ENCODE measurements at places on chromosomes 12 and 14.

GRCh38 chr14:37452323-37452722 lies 142.7 kb downstream of the FOXA1 start:
- no peak for DNase-seq

DNA sequence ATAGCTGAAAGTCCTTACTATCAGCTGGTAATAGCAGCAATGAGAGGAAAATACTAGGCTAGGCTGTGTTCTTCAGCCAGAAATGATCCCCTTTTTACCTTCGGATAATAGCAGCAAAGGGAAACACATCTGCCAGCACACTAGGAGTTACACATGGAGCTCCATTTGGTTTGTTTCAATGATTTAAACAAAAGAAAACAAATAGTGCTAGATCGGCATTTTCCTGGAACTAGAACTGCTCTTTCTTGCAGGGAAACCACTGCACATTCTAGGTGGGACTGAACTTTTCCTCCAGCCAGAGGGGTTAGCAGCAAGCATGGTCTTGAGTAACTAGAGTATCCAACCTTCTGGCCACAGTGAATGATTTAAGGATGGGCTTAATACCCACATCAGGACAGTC lies 117.6 kb downstream of the PDE6H start:
- DNase-seq: no peak

GRCh38 chr12:117002051-117002817 lies 91.5 kb downstream of the FBXW8 start:
- DNase-seq: no peak

DNA sequence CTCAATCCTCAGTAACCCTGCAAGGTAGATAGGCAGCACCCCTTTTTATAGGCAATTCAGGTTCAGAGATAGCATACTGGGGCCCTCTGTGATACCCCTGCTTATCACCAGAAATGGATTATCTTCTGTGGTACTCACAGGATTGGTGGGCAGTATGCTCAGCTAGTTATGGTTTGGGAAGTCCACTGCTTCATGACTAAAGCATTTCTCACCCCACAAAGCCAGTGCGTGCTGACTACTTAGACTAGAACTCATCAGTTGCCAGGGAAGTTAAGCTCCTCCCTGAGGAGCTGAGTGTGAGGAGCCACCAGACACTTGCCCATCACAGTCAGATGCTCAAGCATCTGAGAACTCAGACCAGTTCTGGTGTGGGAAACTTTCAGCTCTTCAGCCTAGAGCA lies 76.3 kb downstream of the SCAF11 start:
- DNase-seq: no peak

DNA sequence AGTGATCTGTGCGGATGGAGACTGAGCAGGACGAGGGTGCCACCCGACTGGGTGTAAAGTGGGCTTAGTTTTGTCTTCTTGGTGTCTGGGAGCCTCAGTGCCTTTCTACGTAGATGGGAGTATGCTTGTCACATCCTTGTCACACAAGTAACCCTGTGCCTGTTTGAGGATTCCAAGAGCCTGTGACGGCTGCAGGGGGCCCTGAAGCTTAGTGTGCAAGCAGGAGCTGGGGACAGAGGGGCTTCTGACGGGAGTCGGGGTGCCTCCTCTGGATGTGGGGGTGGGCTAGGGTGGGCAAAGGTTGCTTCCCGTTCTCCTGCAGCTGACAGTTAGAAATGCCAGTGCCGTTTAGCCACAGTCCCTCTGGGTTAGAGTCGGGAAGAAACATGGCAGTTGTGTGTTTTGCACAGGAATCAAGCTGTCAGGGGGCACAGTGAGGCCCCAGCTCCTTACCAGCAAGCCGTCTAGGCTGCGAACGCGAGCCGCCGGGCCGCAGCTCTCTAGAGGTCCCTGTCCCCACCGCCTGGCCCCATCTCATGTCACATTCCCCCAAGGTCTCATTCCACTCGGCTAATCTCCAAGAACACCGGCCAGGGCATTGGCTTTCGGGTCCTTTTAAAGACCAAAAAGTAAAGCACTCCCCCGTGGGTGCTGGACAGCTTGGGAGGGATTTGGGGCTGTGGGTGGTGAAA lies 7.0 kb downstream of the RTL1 start:
- no peak for DNase-seq

GRCh38 chr14:68736471-68736871 lies 56.4 kb downstream of the ZFP36L1 start:
- no peak for DNase-seq

- DNase-seq: peak; percentile 86
Observed at GRCh38 chr12:48815126-48816110, 2.9 kb upstream of the CACNB3 start.

DNA sequence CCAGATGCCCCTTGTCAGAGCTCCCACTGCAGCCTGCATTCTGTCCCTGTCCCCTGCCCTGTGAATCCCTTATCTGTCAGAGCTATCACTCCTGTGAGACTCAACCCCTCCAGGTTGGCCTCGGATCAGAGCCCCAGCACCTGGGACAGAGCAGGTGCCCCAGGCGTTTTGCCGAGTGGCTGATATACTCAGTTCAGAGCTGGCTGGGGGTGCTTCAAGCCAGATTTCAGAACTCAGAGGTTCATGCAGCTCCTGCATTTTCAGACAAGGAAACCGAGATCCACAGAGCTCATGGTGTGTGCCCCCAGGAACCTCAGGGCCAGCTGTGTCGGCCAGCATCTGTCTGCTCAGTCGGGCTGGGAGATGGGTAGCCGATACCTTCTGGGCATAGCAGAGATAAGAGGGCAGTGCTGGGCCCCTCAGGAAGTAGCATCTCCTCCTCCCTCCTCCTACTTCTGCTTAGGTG lies 228.0 kb upstream of the RTL1 start:
- no peak for DNase-seq

DNA sequence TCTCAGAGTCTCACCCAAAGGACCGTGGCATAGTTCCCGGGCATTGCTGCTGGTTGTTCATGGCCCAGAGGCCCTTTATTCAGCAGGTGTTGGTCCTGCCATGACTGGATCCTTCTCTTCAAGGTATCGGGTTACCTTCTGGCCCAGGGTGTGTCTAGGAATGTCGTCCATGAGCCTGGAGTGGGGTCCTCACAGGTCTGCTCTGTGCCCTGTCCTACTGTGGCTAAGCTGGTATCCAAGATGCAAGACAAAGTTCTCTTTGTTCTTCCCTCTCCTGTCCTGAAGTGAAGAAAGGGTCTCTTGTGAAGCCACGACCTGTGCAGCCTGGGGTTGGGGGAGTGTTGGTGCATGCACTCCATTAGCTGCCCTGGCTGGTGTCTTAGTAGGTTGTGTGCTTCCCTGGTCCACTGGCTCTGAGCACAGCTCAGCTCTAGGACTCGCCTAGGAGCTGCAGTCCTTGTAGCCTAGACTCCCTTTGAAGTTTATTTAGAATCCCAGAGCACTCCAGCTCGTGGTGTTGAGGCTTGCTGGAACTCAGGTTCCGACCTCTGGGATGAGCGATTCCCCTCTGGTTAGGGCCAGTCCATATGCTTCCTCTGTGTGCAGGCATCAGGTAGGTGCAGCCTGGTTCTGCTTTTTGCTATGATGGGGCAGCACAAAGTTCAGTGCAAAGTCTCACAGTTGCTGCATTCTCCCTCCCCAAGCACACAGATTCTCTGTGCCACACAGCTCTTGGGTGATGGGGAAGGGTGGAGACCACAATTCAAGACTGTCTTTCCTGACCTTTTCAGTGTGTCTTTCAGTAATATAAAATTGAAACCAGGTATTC lies 117.4 kb downstream of the NUBPL start:
- no peak for DNase-seq

GRCh38 chr14:52154992-52155650 lies 86.3 kb upstream of the NID2 start:
- DNase-seq: no peak

DNA sequence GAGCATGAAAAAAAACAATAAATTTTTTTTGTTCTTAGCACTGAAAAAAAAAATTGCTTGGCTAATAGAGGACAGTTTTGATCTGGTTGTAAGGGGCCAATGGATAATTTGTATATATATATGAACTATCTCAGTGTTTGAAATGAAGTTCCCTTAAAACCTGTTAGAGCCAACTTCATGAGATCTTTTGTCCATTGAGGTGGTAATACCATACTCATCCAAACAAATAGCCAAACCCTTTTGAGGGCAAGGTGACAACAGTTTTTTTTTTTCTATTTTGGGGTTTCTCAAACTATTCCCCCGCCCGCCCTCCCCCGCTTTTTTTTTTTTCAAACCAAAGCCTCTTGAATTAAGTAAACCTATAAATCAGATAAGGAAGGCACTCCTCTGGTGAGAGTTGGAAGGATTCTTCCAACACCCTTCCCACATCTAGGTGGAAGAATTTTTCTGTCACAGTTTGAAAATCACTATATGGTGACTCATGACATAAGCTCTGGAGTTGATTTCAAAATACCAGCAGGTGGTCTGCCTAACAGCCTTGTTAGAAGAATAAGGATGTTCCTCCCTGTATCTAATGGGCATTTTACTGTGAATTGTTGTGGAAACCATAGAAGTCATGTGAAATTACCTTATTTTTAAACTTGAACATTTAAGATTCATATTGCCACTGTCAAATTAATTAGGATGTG lies 10.2 kb downstream of the ARHGAP5 start:
- DNase-seq: no peak

DNA sequence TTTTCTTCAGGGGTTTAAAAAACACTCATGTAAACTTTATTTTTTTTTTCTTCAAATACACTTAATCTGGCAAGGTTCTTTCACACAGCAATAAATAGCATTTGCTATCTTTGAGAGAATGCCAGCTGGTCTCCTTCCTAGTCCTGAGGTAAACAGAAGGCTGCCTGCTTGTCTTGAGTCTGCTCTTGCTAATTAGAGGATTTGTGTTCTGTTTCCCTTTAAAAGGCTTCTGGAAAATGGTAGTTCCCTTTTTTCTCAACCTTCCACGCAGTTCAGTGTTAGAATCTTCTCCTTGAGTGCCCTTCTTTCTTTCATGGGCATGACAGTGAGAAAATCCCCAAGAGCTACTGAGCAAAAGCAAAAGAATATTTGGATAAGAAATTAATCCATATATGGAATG lies 92.3 kb upstream of the DCN start:
- no peak for DNase-seq

GRCh38 chr12:118288174-118288573 lies 84.5 kb downstream of the TAOK3 start:
- no peak for DNase-seq

GRCh38 chr12:19287302-19287701 lies 152.0 kb upstream of the AEBP2 start:
- DNase-seq: no peak
